Posterior vena cava (tissue), 2 donors: ENCODE measurements at places on chromosomes 3 and 15. TPM values are rescaled to one million over a fixed set of nuclear protein-coding genes. Genes with fewer than 3 reads are reported as not detected.

GRCh38 chr3:131699001-131699400 is 196.2 kb upstream of the MRPL3 start:
- no peak for DNase-seq

GRCh38 chr15:22930782-22931484 is 49.2 kb downstream of the CYFIP1 start:
- DNase-seq: no peak

- peak; percentile 82 for DNase-seq
Measured at GRCh38 chr3:38009807-38010591, 19.4 kb downstream of the VILL start.

DNA sequence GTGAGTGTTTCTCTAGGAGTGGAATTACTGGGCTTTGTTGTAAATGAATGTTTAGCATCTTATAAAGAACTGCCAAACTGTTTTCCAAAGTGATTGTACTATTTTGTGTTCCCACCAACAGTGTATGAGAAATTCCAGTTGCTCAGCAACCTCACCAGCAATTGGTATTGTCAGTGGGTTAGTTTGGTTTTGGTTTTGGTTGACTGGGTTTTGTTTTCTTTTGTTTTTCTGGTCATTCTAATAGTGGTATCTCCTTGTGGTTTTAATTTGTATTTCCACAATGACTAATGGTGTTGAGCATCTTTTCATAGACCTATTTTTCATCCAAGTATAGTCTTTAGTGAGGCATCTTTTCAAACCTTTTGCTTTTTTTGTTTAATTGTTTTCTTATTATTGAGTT is 27.1 kb downstream of the FILIP1L start:
- DNase-seq: no peak

GRCh38 chr3:64398476-64398875 is 173.2 kb upstream of the PRICKLE2 start:
- DNase-seq: no peak

DNA sequence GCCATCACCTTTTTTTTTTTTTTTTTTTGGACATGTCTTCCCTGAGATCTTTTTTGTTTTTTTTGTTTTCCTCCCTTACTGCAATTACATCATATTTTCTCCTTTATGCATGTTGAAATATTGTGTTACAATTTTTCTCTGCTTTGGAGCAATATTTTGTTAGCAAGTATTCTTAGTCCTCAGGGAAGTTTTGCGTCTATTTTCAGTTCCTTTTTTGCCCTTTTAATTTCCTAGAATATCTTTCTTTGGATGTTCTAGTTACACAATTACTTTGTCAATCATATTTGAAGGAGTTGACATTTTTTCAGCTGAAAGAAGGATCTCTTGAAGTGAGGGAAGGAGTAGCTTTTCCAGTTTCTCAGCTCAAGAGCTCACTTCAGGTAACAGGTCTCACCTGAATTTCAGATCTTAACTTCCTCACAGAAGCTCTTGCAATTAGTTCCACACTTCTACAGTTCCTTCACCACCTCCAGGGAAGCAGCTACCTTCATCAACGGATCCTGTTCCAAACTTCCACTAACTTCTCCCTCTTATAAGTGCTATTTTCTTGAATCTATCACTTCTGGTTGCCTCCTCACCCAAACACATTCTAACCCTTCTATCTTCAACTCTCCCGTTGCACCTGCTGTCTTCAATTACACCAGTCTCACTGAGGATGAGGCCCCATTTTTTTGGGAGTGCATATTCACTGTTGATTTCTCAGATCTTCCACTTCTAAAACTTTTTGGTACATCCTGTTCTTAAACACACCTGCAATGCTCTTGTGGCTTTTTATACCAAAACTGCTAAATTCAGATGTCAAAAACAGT is 57.8 kb upstream of the CPOX start:
- DNase-seq: no peak

- DNase-seq: no peak
Measured at GRCh38 chr15:51692154-51692553, 10.9 kb downstream of the SCG3 start.

DNA sequence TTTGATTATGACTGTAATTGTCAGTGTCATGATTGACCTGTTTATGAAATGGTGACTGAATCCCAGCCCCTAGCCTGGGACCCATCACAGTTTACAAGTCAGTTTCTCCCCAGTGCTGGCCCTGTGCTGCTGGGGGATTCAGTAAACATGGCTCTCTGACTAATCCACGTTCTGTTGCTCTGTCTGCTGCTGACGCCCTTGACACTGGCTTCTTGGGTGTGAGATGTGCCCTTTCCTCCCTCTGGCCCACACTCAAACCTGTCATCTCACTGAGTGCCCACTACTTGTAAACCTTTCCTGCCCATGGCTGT is 84.2 kb downstream of the COL6A5 start:
- DNase-seq: no peak

- DNase-seq: peak; percentile 71
Measured at GRCh38 chr15:25248583-25249235, 190.1 kb downstream of the UBE3A start.

DNA sequence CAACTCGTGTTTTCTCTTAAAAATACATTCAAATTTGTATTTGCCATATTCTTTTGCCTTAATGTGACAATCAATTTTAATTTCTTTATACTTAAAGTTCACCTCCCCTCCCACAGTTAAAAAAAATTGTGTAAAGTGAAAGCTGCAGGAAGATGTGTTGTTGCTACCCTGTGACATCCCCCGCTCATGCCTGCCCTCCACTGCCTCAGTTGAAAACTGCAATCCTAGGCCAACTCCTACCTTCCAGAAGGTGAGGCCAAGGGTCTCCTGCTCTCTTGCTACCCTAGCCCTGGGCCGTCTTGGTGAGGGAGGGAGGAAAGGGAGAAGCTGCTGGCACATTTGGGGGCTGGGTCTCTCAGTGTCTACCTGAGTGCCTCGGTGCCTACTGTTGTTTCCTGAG is 57.0 kb upstream of the CMTM7 start:
- no peak for DNase-seq

GRCh38 chr3:31253782-31254181 is 278.9 kb upstream of the STT3B start:
- DNase-seq: no peak

DNA sequence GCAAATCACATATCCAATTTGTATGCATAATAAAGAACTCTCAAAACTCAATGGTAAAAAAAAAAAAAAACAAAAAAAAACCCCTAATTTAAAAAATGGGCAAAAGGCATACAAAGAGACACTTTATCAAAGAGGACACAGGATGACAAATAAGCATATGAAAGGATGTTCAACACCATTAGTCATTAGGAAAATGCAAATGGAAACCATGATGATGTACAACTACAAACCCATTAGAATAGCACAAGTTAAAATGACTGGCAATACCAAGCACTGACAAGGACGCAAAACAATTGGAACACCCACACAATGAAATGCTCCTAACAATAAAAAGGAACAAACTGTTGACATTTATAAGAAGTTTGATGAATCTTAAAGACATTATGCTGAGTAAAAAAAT is 63.4 kb upstream of the ADAMTS17 start:
- no peak for DNase-seq

GRCh38 chr3:115708540-115708939 is 85.2 kb downstream of the GAP43 start:
- no peak for DNase-seq

GRCh38 chr3:174414902-174415301 is 444.2 kb upstream of the NAALADL2 start:
- DNase-seq: no peak

DNA sequence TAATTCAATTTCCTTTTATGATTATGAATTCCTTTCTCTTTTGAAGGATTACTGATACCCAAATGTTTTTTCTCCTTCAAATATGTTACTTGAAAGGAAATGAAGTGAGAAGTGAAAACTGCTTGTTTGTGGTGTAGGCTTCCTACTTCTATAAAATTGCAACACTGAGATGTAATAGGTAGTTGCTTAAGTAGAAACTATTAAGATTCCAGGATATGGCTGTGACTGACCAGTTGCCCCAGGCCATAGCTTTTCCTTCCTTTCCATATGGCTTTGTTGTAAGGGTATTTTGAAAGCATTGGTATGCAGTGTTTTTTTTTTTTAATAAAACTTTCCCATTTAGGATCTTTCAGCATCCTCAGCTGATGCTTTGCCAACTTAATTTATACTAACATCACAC is 28.5 kb downstream of the DNAJC13 start:
- no peak for DNase-seq

DNA sequence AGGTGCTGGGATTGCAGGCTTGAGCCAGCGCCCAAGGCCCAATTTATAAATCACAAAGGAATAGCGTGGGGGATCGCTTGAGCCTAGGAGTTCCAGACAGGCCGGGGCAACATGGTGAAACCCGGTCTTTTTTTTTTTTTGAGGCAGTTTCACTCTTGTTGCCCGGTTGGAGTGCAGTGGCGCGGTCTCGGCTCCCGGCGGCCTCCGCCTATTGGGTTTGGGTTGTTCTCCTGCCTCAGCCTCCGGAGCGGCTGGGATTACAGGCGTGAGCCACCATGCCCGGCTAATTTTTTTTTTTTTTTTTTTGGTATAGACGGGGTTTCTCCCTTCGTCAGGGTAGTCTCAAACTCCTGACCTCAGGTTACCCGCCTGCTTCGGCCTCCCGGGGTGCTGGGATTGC is 65.0 kb downstream of the GOLGA6L7 start:
- DNase-seq: no peak

The RBP2 gene
- not detected for total RNA-seq

The CCR9 gene
- total RNA-seq: not detected

The ATP10A gene
- 21.5 TPM for total RNA-seq

The MYO5C gene
- total RNA-seq: 11.1 TPM

The ZNF770 gene
- total RNA-seq: 29.7 TPM

The UQCC5 gene
- total RNA-seq: 22.8 TPM
